NCI-H187 treated with DMSO at 0.1 percent for 48 hours (cell line): ENCODE measurements at places on chromosomes 16 and 17.

GRCh38 chr17:60149691-60150582 is at the start of gene CA4:
CA4 (plus strand) TSS chr17:60149973; CDS start chr17:60150035, 62 bp downstream.
- DNase-seq = no peak

DNA sequence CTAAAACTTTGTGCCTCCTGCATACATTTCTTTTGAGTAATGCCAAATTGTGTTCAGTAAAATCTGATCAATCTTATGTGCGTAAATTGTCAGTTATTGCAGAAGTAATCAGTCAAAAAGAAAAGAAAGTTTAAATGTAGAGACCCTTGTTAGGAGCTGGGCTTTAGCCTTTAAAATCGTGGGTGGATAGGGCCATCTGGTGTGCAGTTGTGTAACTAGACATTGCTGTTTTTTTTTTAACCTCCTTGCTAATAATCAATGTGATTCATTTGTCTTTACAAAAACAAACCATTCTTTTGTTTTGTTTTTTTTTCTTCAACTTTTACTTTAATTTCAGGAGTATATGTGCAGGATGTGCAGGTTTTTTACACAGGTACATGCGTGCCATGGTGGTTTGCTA is 5.3 kb upstream of the WWOX start:
- no peak for DNase-seq

DNA sequence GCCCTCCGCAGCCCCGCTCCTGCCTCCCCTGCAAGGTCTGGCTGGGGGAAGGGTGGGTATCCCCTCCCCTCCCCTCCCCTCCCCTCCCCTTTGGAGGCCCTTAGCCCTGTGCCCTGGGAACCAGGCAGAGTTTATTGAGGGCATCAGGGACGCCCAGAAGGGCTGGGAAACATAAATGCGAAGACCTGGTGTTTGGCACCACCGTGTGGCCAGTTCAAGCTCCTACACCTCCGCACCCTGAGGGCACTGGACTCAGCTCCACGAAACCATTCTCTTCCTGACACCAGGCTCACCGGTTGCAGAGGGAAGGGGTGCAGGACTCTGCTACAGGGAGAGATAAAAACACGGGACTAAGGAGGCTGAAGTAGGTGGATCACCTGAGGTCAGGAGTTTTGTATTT is 1.0 kb upstream of the AIPL1 start:
- DNase-seq = no peak

- no peak for DNase-seq
Measured at GRCh38 chr16:3400446-3400778, 392 bp downstream of the ZSCAN32 start.

DNA sequence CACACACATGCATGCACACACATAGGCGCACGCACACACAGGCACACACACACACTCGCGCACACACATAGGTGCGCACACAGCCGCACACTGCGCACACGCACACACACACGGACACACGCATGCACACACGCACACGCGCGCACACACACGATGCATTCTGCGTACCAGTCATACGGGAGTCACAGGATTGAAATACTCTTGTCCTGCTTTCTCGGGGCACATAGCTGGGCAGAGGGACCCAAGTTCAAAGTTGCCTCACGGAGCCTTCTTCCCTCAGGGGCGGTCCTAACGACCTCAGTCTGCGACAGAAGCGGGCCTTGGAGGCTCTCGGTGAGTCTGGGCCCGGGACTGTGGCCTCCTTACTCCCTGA is 56.0 kb downstream of the MRM1 start:
- no peak for DNase-seq

GRCh38 chr17:50180111-50180510 is 14.3 kb downstream of the SGCA start:
- DNase-seq = no peak

- no peak for DNase-seq
Measured at GRCh38 chr17:46121841-46122485, 71.3 kb downstream of the KANSL1 start.
